ENCODE measurements at places on chromosomes 2 and 18. TPM values are rescaled to one million over a fixed set of nuclear protein-coding genes. Genes with fewer than 3 reads are reported as not detected.

GRCh38 chr18:36378205-36378604 lies 80.7 kb downstream of the FHOD3 start:
- H3K27ac ChIP-seq = no peak overlapping the region
- DNase-seq = no peak
- H3K4me1 ChIP-seq = peaks cover 14% of the 10 kb centered on the region
- H3K4me3 ChIP-seq = no peak overlapping the region
- H3K27me3 ChIP-seq = peaks cover 7% of the 10 kb centered on the region
- no peaks in the 10 kb centered on the region for H3K36me3 ChIP-seq

DNA sequence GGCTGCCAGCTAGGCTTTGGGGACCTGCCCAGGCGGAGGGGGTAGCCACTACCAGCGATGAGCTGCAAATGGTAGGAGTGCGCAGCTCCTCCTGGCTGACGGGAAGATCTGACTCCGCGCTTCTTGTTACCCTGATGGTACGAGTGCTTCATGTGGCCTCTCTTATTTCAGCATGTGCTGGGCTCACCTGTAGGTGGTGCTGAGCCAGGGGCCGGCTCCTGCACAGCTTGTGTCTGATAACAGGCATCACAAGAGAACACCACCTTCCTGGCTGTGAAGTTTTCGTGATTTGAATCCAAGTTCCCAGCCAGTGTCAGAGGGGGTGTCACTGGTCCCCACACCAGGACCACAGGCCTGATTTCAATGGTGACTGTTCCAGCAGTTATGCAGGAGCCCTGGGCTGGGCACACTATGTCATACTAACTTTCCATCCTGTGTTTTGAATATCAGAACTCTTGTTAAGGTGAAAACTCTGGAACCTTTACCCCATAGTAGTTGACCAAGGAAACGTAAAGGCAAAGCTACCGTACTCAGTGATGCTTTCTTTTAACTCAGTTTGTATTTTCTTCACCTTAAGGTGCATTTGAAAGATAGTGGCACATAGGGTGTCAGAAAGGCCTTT lies 28.0 kb downstream of the APCDD1 start:
- H3K4me1 ChIP-seq = peaks cover 8% of the 10 kb centered on the region
- H3K27ac ChIP-seq = no peak overlapping the region
- no peak overlapping the region for H3K4me3 ChIP-seq
- peaks cover 33% of the 10 kb centered on the region for H3K36me3 ChIP-seq
- DNase-seq = no peak

DNA sequence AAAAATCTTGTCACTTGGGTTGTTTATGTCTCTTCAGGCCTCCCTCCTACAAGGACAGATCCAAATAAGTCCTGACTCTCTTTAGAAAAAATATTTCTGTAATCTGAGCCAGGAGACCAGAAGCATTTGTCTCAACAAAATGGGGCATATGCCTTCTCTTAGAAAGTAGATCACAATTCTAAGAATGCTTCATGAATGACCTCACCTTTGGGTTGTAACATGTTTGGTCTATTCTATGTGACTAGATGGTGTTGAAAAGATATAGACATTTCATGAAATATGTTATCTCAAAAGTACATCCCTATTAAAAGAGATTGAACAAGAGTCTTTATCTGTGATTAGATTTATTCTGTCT lies 159.0 kb upstream of the SETBP1 start:
- H3K27me3 ChIP-seq = peaks cover 1% of the 10 kb centered on the region
- no peaks in the 10 kb centered on the region for H3K4me1 ChIP-seq
- H3K36me3 ChIP-seq = no peaks in the 10 kb centered on the region
- no peak for DNase-seq

GRCh38 chr18:62571648-62572047 lies 48.8 kb downstream of the ZCCHC2 start:
- H3K4me1 ChIP-seq = no peaks in the 10 kb centered on the region
- H3K27me3 ChIP-seq = no peaks in the 10 kb centered on the region
- H3K36me3 ChIP-seq = peaks cover 54% of the 10 kb centered on the region
- H3K4me3 ChIP-seq = no peak overlapping the region

GRCh38 chr2:82120115-82120514 lies 1815.6 kb upstream of the LRRTM1 start:
- H3K4me3 ChIP-seq = no peak overlapping the region
- peaks cover 13% of the 10 kb centered on the region for H3K4me1 ChIP-seq
- DNase-seq = no peak
- H3K36me3 ChIP-seq = no peaks in the 10 kb centered on the region
- H3K27me3 ChIP-seq = peaks cover 4% of the 10 kb centered on the region

GRCh38 chr2:237231593-237231992 lies 145.9 kb downstream of the COPS8 start:
- DNase-seq = no peak
- no peak overlapping the region for H3K4me3 ChIP-seq
- H3K36me3 ChIP-seq = no peaks in the 10 kb centered on the region
- no peak overlapping the region for H3K27ac ChIP-seq
- H3K27me3 ChIP-seq = no peaks in the 10 kb centered on the region

GRCh38 chr2:152655880-152656279 lies 61.4 kb downstream of the PRPF40A start:
- no peak overlapping the region for H3K4me3 ChIP-seq
- H3K4me1 ChIP-seq = peaks cover 1% of the 10 kb centered on the region
- H3K27ac ChIP-seq = no peak overlapping the region
- peaks cover 25% of the 10 kb centered on the region for H3K36me3 ChIP-seq
- no peak for DNase-seq

DNA sequence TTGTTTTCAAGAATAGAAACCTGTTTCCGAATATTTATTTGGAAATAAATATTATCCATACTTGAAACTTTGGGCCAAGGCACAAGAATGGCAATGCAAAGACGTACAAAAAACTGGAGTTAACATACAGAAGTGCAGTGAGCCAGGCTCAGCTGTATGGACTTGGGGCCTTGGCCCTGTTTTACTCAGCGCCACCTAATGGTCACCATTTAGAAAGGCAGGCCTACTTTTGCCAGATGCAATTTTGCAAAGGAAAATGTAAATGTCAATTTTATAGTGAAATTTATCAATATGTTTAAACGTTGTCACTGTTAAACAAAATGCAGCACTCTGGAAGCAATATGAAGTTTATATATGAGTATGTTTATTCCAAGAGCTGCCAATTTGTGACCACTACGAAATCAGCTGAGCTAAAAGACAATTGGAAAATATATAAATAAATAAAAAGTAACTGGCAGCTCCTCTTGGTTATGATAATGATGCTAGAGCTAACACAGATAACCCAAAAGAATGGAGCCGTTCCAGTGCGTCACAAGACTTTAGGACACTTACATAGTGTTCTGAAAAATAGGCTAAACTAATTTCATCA lies 155.0 kb downstream of the ARHGAP15 start:
- no peaks in the 10 kb centered on the region for H3K27me3 ChIP-seq
- no peak overlapping the region for H3K4me3 ChIP-seq
- H3K27ac ChIP-seq = no peak overlapping the region
- no peaks in the 10 kb centered on the region for H3K4me1 ChIP-seq
- H3K36me3 ChIP-seq = no peaks in the 10 kb centered on the region

GRCh38 chr2:96089356-96090195 lies 26.8 kb downstream of the ADRA2B start:
- no peak for DNase-seq
- H3K36me3 ChIP-seq = no peaks in the 10 kb centered on the region
- no peak overlapping the region for H3K4me3 ChIP-seq
- H3K27me3 ChIP-seq = no peaks in the 10 kb centered on the region

- H3K4me3 ChIP-seq = no peak overlapping the region
- H3K27ac ChIP-seq = no peak overlapping the region
- no peaks in the 10 kb centered on the region for H3K4me1 ChIP-seq
- no peaks in the 10 kb centered on the region for H3K36me3 ChIP-seq
- no peaks in the 10 kb centered on the region for H3K27me3 ChIP-seq
These were observed 181.1 kb upstream of the DPP10 start for GRCh38 chr2:114261366-114261765.

DNA sequence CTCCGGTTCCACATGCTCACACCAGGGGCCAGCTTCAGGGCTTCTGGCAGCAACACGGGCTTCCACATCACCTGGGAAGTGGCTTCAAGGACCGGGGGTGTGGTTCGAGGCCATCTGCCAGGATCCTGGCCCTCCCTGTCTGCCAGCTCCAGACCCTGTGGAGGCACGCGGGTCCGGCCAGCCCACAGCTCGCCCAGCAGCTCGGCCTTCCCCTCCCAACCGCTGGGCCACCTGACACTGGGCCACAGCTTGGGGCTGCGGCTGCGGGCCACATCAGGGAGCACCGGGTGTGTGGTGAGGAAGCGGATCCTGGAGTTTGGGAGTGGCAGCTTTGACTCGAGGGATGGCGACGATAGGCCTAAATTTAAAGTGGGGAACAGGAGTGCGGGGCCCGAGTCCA lies 7.0 kb downstream of the C2orf81 start:
- H3K27ac ChIP-seq = no peak overlapping the region
- H3K4me1 ChIP-seq = peaks cover 6% of the 10 kb centered on the region
- no peaks in the 10 kb centered on the region for H3K36me3 ChIP-seq
- no peak overlapping the region for H3K4me3 ChIP-seq
- no peak for DNase-seq

- DNase-seq = no peak
- no peaks in the 10 kb centered on the region for H3K36me3 ChIP-seq
- H3K27me3 ChIP-seq = peaks cover 34% of the 10 kb centered on the region
- H3K4me3 ChIP-seq = peak overlapping the region; percentile 84
- peaks cover 20% of the 10 kb centered on the region for H3K4me1 ChIP-seq
- peak overlapping the region; percentile 63 for H3K27ac ChIP-seq
These were observed 221.8 kb downstream of the INSIG2 start for GRCh38 chr2:118309946-118310680.

The GALNT14 gene
- 7.4 TPM for total RNA-seq

The GALNT13 gene
- 11.2 TPM for total RNA-seq

The ANKRD23 gene
- 6.1 TPM for total RNA-seq

The CD8B2 gene
- total RNA-seq = 0.31 TPM

The ST8SIA5 gene
- total RNA-seq = 1.9 TPM

The DIS3L2 gene
- total RNA-seq = 37.8 TPM

The SULT1C4 gene
- 27.5 TPM for total RNA-seq

The CFLAR gene
- total RNA-seq = 58.5 TPM

The PSMA8 gene
- total RNA-seq = not detected
